ENCODE measurements at places on chromosomes 11 and 22.
A peak's percentile ranks its signal among the peaks of the same experiment; 100 is the strongest.

DNA sequence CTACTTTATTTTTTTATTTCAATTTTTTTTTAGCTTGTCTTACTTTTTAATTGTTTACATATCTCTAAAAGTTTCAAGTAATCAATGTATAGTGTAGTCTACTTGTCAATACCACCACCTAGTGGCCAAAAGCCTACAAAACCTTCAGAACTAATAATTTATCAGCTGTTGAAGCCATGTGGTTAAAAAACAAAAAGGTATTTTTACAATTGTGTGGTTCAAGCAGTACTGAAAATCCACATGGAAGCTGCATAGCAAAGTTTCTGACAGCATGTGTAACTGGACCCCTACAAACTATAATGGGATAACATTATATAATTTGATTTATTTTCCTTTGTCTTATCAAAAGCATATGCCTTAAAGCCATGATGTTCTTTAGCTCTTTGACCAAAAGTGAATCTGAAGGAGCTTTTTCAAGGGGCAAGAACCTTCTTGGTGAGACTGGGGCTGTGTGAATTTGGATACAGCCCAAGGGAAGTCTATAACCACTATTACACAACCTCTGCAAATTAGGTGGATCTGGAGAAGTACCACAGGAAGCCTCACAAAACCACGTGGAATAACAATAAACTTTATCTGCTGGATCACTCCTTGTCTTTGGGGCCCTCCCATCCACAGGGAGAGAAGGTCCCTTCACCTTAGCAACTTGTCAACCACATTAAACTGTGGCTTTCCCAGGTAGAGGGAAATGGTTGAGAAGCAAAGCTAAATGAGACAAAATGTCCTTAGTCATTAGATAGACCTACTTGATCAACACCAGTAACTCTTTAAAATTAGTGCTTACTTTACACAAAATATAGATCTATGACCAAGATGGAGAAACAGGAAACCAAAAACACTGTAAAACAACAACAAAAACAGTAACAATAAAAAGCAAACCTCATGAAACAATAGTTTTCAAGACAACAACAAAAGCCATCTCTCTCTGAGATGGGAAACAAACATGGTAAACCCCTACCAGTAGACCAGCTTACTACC lies 9.9 kb downstream of the NARS2 start:
- DNase-seq = no peak

- no peak for DNase-seq
Measured at GRCh38 chr11:64771861-64772260, 6.5 kb downstream of the SF1 start.

GRCh38 chr11:62054484-62055121 lies 69.2 kb upstream of the INCENP start:
- DNase-seq = no peak

DNA sequence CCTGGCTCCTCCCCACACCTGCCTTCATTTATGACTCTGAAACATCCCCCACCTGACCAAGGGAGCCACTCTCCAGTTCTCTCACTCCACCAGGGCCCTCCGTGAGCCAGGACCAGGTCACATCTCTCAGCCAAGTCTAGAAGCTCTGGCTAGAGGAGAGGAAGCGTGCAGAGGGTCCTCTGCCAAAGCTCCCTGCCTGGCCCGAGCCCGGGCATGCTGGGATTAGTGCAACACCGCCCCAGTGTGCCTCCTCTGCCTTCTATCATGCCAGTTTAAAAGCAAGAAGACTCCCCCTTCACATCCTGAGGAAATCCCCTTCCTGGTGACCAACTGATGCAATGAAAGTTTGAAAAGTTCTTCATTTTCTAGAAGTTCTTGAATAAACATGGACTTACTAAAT lies 23.5 kb downstream of the TP53AIP1 start:
- no peak for DNase-seq

- DNase-seq = no peak
Measured at GRCh38 chr22:37048133-37048532, 3.4 kb upstream of the KCTD17 start.

DNA sequence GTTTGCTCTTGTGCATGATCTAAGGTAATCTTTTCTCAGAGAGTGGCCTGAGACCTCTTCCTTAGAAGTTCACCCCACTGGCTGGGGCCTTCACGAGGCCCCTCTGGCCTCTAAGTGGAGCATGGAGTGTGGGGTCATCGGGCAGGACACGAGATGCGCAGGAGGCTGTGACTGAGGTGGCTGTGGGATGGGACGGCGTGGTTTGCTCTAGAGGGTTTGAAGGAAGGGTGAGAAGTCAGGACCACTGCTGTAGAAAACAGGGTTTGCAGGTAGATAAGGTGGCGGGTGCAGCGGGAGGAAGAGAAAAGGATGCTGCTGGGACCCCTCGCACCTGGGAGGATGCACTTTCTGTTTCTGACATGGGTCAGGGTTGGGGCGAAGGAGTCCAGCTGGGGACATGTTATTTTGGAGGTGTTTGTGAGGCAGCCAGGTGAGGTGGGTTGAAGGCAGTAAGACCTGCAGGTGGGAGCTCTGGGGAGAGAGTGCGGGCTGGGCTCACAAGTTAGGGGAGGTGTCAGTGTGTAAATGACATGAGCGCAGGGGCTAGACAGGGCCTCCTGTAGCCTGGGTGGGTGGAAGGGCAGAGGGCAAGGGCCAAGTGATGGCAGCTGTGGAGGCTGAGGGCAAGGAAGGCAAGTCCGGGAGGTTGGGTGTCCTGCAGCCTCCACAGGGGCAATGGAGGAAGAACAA lies 62.5 kb downstream of the KCNQ1 start:
- DNase-seq = no peak

DNA sequence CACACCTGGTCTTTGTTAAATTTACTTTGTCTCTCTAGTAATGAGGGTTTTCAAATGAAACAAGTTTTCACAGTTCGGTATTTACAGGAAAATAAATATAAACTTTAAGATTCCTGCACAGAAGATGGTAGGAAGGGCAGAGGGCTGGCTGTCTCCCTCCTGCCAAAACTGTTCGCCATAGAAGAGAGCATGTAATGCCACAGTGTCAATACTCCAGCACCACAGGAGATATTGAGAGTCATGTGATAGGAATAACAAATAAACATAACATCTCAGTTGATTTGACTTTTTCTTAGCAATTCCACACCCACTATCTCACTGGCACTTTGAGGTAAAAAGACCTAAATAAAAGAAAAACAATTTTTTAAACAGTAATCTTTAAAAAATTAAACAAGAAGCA lies 100.9 kb downstream of the MRTFA start:
- DNase-seq = no peak

DNA sequence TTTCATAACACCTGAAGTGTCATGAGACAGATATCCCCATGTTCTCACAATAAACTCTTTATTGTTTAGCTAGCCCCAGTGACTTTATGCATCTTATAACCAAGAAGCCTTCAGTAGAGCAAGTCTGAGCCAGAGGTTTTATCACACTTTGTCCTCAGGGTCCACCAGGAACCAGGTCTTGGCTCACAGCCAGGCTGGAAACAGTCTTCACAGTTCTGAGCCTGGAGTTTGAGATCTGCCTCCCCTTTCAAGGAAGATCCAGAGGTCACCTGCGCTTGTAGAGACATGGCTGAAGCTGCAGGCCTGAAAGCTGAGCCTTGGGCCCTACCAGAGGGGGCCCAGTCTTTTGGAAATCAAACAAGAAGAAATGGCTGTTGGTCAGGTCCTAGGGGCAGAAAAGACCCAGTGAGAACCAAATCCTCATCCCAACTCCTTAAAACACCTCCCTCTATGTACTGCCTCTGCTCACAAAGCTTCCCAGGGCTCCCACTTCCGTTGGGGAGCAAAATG lies 3.5 kb downstream of the RRP8 start:
- DNase-seq = no peak

DNA sequence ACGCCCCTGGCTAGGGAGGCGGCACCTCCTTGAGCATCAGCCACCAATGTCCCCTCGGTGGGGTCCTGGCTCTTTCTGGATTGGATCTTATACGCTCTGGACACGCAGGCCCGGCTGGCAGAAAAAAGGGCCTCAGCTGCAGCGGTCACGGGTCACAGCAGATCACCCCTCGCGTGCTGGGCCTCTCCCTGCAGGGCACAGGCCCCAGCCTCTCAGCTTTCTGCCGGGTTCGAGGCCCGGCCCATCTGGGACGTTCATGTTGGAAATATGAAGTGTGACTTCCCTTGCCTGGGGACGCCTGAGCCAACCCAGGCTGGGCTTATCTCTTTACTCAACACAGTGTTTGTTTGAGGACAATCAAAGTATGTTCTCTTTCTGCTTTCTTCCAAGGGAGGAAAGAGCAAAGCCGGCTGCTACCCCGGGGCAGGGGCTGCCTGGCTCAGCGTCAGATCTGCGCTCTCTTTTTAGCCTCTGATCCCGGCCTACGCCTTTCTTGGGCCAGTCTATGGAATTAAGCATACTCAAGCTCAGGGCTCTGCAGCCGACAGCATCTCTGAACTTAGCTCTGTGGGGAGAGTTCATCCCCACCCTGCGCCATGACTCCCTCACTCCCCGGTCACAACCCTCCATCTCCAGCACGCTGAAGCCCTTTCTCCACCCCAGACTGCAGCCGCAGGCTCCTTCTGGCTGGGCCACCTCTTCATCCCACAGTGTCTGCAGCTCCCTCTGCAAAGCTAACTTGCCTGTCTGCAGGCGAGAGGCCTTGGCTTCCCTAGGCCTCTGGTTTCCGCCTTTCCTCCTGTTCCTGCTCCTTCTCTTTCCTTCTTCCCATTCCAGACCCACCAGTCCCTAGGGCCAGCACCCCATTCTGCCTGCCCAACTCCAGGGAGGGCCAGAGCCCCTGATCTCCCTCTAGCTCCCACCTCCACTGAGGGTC lies 38.8 kb downstream of the ADAMTS15 start:
- DNase-seq = no peak

- no peak for DNase-seq
Measured at GRCh38 chr11:120612513-120613263, 101.1 kb downstream of the GRIK4 start.

- DNase-seq = no peak
Measured at GRCh38 chr11:106983261-106983660, 35.0 kb downstream of the GUCY1A2 start.

GRCh38 chr11:17267576-17267975 lies 9.0 kb upstream of the NUCB2 start:
- DNase-seq = peak; percentile 42

GRCh38 chr11:70948855-70949531 lies 303.4 kb downstream of the SHANK2 start:
- no peak for DNase-seq

- DNase-seq = no peak
Measured at GRCh38 chr11:69167130-69167915, 11.6 kb downstream of the SMIM38 start.

DNA sequence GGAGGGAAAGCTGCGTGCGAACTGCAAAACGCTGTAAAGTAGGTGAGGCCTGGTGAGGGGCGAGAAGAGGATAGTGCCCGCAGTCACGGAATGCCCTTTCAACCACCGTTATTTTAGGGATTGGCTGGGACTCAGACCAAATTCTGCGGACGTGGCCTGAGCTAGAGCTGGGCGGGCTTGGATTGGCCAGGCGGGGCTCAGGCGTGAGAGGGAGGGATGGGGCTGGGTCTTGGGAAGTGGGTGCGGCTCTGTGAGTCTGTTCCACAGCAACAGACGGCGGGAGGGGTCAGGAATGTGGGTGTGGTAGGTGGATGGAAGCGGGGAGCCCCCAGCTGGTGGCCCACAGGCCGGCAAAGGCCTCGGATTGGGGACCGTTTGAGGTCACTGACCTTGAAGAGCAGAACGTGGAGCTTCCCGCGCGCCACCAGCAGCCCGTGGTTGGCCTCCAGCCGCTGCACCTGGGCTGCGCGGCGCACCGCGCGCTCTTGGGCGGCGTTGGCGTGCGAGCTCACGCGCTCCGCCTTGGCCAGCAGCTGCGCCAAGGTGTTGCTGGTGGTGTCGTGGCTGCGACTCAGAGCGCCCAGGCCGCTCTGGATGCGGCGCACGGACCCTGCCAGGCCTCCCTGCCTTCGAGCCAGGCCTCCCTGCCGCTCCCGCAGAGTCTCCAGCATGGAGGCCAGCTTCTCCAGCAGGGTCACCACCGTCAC lies 444 bp downstream of the CAVIN3 start:
- DNase-seq = no peak

GRCh38 chr11:126645186-126645585 lies 289.7 kb downstream of the ST3GAL4 start:
- DNase-seq = peak; percentile 14

GRCh38 chr11:119284344-119285157 lies 32.4 kb downstream of the MCAM start:
- DNase-seq = no peak

DNA sequence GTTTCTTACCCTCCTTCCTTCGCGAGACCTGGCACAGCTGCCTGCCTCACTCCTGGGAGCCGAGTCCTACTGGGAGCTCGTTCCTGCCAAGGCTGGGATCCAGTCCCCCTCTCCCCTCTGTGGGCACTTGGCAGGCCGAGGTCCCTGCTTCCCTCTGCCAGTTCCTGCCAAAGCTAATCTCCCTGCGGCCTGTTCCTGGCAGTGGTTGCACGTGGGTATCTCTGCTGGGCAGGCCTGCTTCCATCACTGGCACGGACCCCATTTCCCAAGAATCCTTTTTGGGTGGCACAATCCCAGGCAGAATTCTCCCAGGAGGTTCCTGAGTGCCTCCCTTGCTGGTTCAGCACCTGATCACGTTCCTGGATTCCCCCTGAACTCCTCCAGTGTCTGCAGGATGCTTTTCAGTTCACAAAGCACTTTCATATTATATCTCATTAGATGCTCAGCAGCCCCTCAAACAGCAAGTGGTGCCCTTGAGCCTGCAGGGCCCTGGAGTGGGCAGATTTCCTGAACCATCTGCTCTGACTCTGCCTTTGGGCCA lies 96.5 kb downstream of the RRM1 start:
- DNase-seq = no peak

DNA sequence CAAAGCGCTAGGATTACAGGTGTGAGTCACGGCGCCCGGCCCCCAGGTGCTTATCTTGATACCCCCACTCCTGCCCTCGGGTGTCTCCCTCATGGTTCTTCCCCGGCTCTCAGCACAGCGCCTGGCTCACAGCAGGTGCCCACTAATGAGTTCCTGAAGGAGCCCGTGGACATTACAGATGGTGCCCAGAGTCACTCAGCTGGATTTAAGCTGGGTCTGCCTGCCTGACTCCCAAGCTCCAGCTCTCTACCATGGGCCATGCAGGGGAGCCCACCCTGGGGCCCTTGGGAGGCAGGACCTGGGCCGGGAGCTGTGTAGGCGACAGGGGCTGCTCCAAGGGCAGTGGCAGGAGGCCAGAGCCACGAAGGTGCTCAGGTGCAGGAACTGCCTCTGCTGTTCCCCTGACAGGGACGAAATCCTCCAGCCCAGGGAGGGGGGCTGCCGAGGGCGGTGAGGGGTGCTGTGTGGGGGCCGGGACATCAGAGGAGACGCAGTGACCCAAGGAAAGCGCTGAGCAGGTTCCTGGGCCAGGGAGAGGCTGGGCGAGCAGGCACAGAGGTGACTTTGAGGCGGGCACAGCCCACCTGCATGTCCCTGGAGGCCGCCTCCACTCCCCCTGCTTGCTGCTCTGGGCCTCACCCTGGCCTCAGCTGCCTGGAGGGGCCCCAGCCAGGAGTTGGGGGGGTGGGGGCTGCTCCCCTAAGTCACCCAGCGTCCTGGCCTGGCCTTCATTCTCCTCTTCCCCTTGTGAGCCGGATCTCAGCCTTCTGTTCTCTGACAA lies 14.6 kb upstream of the FLRT1 start:
- DNase-seq = no peak

GRCh38 chr11:5489576-5490357 lies 1.3 kb downstream of the OR52D1 start:
- no peak for DNase-seq
